ENCODE measurements at places on chromosomes 3 and 15.

- DNase-seq, result peak; percentile 71
Measured at GRCh38 chr15:68553994-68554720, 24.6 kb upstream of the CORO2B start.

DNA sequence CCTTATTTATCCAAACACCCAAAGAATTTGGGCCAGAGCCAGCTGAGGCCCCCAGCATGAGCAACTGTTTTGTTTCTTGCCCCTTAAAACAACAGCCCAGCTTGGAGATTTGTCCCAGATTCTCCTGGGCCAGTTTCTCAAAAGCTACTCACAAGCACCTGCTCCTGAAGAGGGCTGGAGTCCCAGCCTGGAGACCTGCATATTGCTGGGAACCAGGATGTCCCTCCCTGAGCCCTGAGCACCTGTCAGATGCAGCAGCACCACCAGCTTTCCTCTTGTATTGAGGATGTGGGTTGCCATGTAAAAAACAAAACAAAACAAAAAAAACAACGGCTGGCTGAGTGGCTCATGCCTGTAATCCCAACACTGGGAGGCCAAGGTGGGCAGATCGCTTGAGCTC, 7.0 kb upstream of the RFT1 start:
- no peak for DNase-seq

- DNase-seq, result peak; percentile 39
Measured at GRCh38 chr3:108862865-108863798, 40.5 kb downstream of the TRAT1 start.

GRCh38 chr3:10738688-10739372, 77.2 kb upstream of the SLC6A11 start:
- peak; percentile 77 for DNase-seq

- DNase-seq, result peak; percentile 44
Measured at GRCh38 chr15:70802629-70803028, 39.3 kb upstream of the UACA start.

DNA sequence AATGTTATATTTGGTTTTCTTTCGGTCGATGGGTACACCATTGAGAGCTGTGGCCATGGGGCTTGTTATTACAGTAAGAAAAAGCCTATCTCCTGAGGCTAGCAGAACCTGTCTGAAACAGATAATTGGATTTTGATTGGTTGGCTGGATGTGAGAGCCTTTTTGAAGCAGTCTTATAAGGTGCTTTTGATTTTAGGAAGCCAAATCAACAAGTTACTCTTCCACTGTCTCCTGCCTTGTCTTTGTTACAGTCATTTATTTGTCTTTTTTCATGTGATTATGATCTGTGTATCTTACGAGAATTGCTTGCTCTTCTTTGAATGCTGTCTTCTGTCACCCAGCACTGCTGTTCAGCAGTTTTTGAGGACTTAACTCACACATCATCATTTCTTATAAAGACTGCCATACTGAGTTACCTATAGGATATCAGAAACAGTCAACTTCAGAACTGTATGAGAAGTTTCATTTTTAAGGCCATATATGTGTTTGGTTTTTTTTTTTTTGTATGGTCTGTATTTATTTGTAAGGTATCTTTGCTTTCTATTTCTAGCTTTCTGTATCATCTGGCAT, 51.1 kb downstream of the MEF2A start:
- DNase-seq, result no peak

DNA sequence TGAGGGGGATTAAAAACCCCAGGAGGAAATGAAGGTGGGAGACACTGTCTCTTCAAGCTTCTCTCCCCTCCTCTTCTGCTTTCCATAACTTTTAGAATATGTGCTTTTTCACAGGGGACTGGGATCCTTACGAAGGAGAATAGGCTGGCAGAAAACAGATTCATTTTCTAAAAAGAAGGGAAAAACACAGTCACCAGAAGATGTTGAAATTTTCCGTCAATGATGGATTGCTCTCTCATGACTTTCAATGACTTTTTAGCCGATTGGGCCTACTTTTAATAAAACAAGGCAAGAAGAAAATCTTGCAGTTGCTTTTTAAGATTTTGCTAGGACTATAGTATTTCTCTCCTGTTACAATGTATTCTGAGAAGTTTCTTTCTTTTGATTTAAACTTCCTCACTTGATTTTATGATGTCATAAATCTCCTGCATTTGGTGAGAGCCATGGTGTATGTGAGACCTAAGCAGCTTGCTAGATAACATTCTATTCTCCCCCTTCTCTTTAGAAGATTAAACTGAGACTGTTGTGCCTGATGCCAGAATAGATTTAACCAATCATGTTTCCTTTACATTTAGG, 241.2 kb downstream of the FEZF2 start:
- DNase-seq, result no peak

- DNase-seq, result no peak
Measured at GRCh38 chr3:169825316-169825715, 12.6 kb upstream of the LRRC34 start.

DNA sequence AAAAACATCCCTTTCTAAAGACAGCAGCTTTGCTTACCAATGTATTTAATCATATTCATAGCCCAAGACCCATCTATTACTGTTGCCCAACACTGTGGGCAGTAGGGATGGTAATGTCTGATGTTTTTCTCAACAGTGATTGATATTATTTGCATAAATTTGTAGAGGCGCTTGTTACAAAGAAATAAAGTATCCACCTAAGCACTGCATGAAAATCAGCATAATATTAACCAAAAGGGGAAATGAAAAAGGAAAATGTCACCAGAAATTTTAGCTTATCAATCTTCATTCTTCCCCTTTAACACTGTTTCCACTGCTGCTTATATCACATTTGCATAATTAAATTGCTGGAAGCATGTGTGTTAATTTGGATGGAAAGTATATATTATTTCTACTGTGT, 140.5 kb downstream of the CTNNB1 start:
- DNase-seq, result no peak

GRCh38 chr3:45534632-45535031, 59.9 kb upstream of the LIMD1 start:
- no peak for DNase-seq

GRCh38 chr3:108623504-108623903, 34.0 kb downstream of the DZIP3 start:
- DNase-seq, result no peak

- DNase-seq, result no peak
Measured at GRCh38 chr3:155286736-155287135, 6.7 kb downstream of the STRIT1 start.

DNA sequence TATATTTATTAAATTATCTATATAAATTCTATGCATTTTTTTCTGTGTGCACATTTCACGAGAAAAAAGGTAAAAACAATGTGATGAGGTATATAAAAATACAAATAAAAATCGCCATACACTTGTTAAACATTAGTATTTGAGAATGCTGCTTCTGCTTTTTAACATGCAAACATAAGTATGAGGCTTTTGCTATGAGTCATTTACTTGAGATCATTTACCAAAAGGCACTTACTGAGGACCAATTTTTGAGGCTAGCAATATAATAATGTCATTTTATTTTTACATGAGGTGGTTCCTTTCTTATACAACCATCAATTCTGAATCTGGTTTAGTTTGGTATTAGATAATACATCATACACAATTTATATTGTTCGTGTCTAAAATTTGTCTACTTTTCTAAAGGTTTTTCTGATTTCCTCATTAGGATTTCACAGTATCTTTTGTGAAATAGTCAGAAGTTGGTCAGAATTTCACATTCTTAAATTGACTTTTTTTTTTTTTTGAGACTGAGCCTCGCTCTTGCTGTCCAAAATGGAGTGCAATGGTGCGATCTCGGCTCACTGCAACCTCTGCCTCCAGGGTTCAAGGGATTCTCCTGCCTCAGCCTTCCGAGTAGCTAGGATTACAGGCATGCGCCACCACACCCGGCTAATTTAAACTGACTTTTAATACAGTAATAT, 25.6 kb downstream of the DCUN1D1 start:
- no peak for DNase-seq

- no peak for DNase-seq
Measured at GRCh38 chr3:181555681-181556080, 156.0 kb upstream of the SOX2 start.

- DNase-seq, result no peak
Measured at GRCh38 chr3:128489674-128489926, 3.4 kb downstream of the GATA2 start.

GRCh38 chr3:127065561-127066290, 82.8 kb downstream of the PLXNA1 start:
- no peak for DNase-seq

DNA sequence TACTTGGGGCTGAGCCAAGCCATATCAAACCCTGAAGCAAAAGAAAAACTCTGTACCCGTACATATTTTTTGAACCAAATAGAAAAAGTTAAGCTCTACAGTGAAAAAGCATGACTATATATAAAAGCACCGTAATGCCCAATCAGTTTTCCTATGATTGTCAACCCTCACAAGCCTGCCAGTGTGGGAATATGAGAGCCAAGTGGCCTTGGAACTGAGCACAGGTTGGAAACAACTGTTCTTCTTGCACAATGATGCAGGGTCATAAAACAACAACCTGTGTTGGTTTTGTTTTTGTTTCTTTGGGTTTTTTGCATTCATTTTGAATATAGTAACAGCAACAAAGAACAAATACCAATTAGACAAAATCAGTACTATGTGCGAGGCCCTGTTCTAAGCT, 3.5 kb upstream of the ERC2 start:
- DNase-seq, result no peak

DNA sequence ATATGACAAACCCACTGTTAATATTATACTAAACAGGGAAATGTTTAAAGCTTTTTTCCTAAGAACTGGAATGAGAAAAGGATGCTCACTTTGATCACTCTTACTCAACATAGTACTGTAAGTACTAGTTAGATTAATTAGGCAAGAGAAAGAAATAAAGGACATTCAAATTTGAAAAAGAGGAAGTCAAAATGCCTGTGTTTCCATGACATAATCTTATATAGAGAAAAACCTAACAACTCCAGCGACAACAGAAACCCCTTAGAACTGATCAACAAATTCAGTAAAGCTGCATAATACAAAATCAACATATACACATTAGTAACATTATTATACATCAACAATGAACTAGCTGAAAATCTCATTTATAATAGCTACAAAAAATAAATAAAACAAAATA, 200.6 kb upstream of the ROBO1 start:
- no peak for DNase-seq

- DNase-seq, result no peak
Measured at GRCh38 chr3:129557548-129557894, 14.5 kb downstream of the H1-8 start.

GRCh38 chr3:172225215-172225707, 185.9 kb downstream of the FNDC3B start:
- DNase-seq, result no peak

DNA sequence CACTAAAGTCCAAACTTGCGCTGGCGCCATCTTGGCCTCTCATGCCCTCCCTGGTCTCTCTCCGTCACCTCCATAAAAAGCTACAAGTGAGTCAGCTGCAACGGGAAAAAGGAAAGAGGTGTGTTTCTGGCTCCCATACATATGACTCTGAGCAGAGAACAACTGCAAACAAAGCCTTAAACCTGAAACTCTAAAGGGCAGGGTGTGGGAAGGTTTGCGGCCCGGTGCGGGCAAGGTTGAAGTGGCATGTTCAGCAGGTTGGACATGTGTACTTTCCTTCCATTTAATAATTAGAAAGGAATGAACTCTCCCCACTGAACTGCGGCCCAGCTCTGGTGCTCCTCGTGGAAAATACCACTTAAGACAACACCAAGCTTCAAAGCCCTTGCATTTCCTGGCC, 59.0 kb upstream of the PPARG start:
- no peak for DNase-seq

GRCh38 chr3:152574461-152575079, 260.4 kb upstream of the P2RY1 start:
- DNase-seq, result peak; percentile 36

- DNase-seq, result no peak
Measured at GRCh38 chr3:12648384-12648959, 15.4 kb downstream of the RAF1 start.

GRCh38 chr15:57961919-57962318, 103.6 kb downstream of the ALDH1A2 start:
- no peak for DNase-seq

DNA sequence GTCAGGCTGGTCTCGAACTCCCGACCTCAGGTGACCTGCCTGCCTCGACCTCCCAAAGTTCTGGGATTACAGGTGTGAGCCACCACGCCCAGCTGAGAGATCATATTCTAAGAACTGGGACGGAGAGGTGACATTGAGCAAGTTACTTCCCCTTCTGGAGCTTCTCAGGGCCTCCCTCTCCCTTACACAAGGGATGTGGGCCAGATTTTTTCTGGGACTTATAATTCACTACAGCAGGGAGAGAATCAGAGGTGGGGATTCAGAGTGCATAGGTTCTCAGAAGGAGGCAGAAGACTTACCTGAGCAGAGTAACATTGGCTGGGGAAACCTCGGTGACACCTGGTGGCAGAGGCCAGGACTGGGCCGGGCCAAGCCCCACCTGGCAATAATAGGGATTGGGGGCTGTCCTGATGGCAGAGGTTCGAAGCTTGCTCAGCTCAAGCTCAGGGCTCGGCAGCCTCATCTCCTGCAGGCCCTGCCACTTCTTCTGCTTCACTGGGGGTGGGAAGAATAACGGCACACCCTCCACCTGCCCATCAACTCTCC, 6.8 kb downstream of the LTK start:
- no peak for DNase-seq

DNA sequence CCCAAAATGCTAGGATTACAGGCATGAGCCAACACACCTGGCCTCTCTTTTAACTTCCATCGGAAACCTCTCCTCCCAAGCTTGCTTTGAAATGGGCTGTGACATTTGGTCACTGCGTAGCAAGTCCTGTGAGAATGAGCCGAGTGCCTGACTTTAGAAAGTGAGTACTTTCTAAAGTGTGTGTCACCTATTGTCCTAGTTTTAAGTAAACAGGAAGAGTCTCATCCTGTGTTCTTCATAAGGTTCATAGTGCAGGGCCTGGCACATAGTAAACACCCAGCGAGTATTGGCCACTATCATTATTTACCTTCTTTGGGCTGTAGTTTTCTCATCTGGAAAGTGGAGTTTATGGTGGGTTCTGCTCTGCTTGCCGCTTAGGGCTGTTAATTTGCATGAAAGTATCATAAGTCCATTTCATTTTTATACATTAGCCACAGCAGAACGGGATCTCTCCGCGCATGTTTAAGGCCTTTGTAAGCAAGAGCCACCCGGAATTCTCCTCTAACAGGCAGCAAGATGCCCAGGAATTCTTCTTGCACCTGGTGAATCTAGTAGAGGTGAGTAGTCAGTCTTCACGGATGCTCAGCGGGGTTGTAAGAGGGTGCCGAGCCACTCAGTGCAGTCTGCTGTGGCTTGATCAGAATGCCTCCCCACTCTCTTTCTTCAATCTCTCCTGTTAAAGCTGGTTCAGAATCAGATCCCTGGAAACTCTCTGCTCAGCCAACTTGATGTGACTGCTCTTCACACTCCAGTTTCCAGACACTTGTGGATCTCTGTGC, 87.2 kb downstream of the USP13 start:
- DNase-seq, result no peak

DNA sequence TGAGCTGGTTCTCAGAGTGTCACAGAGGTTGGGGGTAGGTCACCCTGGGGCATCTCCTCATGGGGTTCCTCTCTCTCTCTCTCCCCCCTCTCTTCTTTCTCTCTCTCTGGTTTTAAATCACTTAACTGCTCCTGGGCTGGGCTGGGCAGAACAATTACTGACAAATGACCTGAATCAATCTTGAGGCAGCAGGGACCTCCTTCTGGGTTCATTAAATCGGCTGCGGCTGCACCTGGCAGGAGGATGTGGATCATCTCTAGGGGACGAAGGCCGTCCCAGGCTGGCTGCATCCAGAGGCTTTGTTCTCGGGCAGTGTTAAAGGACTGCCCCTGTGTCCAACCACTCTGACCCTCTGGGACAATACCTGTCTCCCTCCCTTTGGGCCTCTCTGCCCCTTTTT, 143.1 kb downstream of the TLE3 start:
- no peak for DNase-seq
